ENCODE measurements at places on chromosomes 6 and 20. TPM values are rescaled to one million over a fixed set of nuclear protein-coding genes. Genes with fewer than 3 reads are reported as not detected.

The PAX1 gene
- total RNA-seq = not detected

The KCNQ5 gene
- 0.32 TPM for total RNA-seq

The SLC35D3 gene
- total RNA-seq = 0.08 TPM

The SLC52A3 gene
- not detected for total RNA-seq
